ENCODE measurements at places on chromosomes 2 and 18.

DNA sequence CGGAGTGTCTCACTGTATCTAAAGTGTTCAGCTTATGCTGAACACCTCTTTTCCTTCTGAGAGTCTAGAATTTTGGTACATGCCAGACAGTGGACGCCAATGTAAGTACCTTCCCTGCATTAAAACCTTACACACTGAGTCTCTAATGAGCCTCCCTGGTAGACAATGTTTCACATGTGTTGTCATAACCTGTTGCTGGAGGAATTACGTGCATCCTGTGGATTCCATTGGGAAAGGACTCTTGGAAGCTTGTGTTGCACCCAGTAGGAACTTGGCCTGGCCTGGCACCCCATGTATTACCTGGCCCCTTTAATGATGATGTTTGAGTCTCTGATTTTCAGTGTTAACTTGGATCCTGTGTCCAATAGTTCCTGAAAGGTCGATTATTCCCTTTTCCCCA, 20.5 kb downstream of the CHCHD5 start:
- no peak for DNase-seq

GRCh38 chr18:79483971-79484491, 88.3 kb downstream of the NFATC1 start:
- no peak for DNase-seq

GRCh38 chr2:42984617-42985016, 192.2 kb upstream of the HAAO start:
- no peak for DNase-seq

DNA sequence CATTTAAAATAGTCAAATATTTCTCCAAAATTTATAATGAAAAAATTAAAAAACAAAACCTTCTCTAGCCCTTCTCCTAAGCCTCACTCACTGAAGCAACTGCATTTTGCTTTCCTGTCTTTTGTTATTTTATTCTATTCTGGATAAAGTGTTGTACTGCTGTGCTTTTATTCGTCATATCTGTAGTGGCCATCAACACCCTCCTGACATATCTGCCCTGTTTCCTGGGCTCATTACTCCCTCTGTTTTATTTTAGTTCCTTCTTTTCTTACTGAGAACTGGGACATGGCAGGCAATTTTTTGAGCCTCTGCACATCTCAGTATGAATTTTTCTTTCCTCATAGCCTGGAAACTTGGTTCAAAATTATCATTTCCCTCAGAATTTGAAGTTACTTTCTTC, 224.2 kb downstream of the GULP1 start:
- no peak for DNase-seq

DNA sequence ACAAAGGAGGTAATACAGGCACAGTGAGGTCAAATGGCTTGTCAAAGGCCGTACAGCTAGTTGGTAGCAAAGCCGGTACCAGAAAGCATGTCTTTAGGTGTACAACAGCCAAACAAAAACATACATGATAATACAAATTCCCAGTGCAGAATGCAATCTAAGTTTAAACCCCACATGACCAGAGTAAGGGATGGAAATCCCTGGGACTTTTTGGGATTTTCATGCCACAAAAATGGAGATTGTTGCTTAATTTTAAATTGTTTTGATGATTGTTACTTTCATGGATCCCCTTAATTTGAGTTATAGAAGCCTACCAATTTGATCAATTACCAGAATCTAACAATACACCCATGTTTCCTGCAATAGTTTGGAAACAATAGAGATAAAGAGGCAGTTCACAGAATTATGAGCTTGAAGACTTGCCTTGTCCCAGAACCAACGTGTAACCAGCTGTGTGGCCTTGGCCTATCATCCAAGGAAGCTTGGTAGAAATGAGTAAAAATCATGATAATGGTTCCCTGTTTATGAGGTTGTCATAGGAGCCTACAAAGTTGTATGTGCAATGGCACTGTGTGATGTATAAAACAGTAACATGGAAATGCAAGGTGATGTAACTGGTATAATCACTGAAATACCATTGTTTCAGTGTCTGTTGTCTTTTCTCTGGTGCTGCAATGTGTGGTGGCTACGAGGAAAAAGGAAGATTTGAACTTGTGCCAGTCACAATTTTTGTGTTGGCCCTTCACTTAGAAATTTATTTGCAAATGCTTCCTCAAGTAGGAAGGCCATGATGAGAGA, 85.3 kb downstream of the ZEB2 start:
- no peak for DNase-seq

DNA sequence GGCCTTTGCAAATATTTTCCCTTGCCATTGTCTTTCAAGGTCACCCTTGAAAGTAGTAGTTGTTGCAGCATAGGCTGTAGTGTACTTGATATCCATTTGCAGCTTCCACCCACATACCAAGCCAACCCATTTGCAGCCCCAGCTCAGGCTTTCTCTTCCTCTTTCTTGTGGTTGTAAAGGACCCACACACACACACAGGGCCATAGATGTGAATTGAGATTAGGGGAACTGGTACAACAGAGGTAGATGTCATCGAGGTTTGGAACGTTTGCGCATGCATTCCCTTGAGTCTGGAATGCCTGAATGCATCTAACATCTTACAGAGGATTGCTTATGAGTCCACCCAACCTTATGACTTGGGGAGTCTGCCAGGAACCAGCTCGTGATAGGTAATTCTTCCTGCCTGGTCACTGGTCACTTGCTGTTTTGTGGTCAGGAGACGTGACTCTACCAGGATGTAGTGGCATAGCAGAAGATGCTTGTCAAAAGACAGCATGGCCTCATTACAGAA, 91.9 kb downstream of the MRPS9 start:
- DNase-seq, result peak; percentile 13

DNA sequence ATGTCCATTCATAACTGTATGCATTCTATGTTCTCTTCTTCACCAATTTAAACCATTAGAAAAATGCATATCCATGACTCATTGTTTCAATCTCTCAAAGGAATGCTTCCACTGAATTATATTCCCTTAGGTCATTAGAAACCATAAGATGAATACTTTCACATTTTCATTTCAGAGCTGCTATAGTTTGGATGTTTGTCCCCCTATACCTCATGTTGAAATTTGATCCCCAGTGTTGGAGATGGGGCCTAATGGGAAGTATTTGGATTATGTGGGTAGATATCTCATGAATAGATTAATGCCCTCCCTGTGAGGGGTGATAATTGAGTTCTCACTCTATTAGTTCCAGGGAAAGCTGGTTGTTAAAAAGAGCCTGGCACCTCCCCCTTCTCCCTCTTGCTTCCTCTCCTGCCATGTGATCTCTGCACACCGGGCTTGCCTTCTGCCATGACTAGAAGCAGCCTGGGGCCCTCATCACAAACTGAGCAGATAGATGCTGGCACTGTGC, 35.7 kb downstream of the THUMPD2 start:
- DNase-seq, result peak; percentile 15

DNA sequence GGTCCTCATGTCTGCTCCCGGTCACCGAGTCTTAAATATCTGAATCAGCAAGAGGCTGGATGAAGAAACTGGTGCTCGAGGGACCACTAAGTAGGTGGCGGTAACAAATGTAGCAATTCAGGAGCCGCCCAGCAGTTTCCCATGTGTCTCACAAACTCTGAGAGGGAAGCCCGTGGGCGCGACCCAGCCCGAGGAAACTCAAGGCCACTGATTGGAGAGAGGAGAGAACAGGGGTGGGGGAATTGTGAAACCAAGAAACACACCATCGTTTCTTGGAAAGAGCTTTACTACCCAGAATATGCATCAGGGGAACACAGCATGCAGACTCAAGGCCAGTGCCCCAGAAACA, 10.8 kb downstream of the MLPH start:
- DNase-seq, result no peak

Measured in pons (tissue), 1 donor.